Epithelial cell of esophagus (primary cell): ENCODE measurements at places on chromosomes 3 and 15.

GRCh38 chr15:74573987-74574386 lies 33.0 kb downstream of the ARID3B start:
- peak; percentile 27 for DNase-seq

- DNase-seq: no peak
These were observed 92.9 kb downstream of the GPR156 start for GRCh38 chr3:120192159-120192558.

- DNase-seq: no peak
These were observed 64.2 kb upstream of the LCTL start for GRCh38 chr15:66629817-66630576.

GRCh38 chr3:4546346-4547178 lies 53.4 kb downstream of the ITPR1 start:
- DNase-seq: no peak

DNA sequence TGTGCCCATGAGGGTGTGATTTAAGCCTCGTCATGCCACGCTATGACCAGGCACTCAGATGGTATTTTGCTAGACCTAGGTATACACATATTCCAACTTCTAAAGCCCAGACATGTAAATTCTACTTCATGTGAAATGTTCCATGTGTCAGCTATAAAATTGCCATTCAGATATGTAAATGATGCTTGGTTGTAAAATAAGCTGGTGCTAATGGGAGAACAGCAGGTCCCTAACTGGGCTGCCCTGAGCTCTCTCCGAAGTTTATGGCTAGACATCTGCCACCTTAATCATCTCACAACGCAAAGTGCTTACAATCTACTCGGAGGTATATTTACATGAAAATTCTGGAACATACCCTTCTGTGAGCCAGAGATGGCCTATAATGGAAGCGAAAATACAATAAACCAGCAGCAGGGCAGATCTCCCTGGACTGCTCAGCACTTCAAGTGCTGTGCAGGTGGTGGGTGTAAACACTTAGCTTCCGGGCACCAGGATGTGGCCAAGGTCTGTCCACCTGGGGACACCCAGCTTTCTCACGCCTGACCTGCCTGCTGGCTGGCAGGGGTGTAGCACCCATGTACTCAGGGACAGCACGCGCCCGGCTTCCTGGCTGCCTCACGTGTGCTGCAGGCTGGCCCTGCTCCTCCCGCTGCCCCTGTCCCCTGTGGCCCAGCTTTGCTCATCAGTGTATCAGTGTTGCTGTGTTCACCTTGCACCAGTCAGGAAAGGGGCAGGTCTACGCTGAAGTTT lies 82.0 kb downstream of the CHDH start:
- no peak for DNase-seq

- DNase-seq: peak; percentile 73
These were observed 56.8 kb downstream of the TFG start for GRCh38 chr3:100766069-100766468.

DNA sequence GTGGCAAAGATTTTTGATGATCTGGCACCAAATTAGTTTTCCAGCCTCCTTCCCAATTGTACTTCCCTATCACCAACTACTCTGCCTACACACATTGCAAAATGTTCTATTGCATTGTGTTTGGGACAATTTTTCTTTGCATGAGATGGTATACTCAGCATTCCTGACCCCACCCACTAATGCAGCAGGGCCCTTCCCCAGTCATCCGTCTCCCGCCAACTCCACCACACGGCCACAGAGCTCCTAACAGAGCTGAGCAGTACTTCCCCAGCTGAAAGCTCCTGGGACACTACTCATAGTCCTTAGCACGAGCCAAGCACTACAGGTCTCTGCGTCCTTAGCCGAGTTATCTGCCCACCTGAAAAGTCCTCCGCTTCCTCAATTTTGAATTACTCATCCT lies 34.2 kb downstream of the TXNRD3 start:
- no peak for DNase-seq

DNA sequence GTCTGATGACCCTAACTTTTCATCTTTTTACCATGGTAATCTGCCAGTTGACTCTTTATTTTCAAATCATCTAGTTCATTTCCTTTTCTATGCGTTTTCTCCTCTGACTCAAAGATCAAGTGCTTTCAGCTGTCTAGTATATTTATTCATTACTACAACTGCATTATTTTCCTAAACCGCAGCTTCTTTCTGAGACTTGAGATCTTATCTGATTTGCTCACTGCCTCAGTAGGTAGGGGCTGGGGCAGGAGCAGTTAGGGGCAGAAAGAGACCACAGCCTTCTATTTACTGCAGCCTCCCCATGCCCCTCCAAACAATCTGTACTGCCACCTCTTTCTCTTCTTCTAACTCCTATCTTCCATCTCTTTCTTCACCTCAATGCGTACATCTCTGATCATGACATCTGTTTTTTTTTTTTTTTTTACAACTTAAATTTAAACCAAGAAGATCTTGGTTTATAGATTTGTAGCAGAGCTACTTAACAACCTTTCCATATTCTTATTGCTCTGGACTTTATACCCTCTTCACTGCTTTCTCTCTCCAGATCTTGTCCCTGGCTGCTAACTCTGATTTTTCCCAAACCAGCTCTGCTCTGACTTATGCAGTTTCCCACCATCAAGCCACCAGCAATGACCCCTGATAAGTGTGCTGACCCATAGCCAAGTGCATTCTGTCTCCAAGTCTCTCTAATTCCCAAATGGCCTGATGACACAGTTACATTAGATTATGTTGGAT lies 52.2 kb downstream of the MOBP start:
- DNase-seq: no peak

DNA sequence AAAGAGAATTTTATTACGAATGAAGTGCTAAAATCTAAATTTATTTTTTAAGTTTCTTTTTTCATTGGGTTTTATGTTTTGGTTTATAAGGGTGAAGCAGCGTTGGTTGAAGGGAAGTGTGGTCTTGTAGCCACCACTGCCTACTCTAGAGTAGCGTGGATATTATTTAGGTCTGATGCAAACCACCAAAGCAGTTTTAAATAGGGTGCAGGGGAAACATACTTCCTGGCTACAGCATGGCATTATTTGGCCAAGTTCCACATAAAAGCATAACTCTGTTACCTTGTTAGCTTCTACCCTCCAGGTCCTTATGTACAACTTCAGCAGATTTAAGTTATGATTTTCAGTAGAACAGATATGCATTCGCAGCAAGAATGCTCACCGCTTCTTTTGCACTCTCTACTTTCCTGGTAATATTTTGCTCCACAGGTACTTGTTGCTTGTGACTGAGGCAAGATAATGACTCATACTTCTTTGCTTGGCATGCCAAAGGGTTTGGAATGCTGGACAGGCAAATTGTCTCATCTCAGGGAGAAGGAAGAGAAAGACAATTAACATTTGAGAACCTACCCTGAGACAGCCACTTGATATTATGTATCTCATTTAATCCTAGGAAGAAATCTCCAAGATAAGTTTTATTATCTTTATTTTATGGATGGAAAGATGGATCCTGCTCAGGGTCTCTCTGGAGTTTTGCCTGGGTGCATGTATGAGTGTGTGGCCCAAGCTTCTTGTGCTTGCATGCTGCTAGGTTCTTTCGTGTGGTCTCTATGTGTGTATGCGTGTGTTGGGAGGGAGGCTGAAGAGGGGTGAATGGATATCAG lies 5.4 kb downstream of the TGFBR2 start:
- peak; percentile 86 for DNase-seq

GRCh38 chr3:73538486-73538885 lies 86.3 kb downstream of the PDZRN3 start:
- DNase-seq: no peak

- peak; percentile 47 for DNase-seq
These were observed 8.6 kb upstream of the ISG20 start for GRCh38 chr15:88630141-88630721.

GRCh38 chr3:146598535-146598934 lies 6.6 kb downstream of the PLSCR5 start:
- peak; percentile 74 for DNase-seq
